ENCODE measurements at places on chromosomes 13 and 19.

- no peak for DNase-seq
Measured at GRCh38 chr13:27770809-27771208, 21.5 kb upstream of the GSX1 start.

DNA sequence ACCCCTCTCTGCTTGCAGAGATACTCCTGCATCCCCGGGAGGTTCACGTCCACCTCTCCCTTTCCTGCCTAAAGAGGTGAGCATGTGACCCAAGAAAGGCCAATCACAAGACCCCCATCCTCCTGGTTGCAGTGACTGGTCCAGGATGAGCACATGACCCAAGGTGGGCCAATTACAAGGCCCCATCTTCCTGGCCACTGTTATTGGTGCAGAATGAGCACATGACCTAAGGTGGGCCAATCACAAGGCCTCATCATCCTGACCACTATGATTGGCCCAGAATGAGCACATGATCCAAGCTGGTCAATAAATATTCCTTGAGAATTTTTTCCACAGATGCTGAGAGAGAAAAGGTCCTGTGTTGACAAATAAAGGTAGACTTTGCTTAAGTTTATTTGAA lies 350.7 kb downstream of the EFNB2 start:
- no peak for DNase-seq

DNA sequence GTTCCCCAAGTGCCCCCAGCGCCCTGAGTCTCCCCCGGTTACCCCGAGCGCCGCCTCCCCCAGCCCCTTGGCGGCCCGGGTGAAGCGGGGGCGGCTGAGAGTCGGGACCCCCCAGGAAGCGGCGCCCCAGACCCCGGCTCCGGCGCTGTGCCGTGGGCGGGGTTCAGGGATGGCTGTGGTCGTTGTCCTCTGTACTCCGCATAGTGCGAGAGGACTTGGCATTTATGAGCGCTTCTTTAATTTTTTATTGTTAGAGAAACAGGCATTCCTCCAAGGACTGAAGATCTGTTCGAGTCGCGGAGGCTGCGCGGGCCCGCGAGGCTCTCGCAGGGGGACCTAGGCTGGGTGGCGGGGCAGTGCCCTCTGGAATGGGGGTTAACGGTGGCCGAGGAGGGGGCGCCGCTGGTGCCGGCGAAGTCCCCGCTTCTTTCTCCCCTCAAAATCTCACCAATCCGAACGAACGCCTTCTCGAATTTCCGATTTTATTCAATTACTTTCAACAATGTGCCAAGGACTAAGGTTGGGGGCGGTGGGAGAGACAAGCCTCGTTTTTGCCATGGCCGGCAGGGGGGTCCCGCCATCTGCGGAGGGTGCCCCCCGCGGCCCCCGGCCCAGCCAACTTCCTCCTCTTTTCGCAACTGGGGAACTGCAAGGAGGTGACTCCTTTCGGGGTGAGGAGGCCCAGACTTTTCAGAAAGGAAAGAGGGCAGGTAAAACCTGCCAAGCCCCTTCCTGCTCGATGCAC lies 596 bp upstream of the GJB2 start:
- no peak for DNase-seq

GRCh38 chr13:64801768-64802167 lies 2428.4 kb downstream of the PCDH9 start:
- DNase-seq: no peak

DNA sequence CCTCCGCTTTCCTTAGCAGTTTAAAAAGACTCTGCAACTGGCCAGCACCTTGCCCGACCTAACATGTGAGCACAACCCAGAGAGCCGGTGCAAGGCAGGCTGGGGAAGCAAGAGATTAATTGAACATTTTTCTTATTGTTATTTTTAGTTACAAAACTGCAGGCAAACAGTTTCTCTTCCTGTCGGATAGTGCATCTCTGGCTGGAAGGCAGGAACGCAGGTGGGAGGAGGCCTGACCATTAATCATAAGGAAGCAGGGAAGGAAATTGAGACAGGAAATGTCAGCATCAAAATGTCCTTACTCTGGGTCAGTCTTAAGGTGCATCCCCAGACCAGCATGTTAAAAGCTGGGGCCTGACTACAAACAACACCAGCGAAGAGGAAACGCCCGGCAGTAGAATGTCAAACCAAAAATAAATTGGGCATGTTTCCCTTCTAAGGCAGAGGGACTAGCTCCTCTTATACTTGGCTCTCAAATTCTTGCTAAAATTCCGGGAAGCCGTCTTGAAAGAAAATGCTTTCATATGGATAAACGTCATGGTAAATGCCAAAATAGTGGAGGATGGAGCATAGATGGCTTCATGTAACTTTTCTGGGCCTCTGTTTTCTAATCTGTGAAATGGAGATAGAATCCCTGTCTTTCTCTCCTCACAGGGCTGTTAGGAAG lies 226.8 kb downstream of the RAP2A start:
- DNase-seq: no peak

DNA sequence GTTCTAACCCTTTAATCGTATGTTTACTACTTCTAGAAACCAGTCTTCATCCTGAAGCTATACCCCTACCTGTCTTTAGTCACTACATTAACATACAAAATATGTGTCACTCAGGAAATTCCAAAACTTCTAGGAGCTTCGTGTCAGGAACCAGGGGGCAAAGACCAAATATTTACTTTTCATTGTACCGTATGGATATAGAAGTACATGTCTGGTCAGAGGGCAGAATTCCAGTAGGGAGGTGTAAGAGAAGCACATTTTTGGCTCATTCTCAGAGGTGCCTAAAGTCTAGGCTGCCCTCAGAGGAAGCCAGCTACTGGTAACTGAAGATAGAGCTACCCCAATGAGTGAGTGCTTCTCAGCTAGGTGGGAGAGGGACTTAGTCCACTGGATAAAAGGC lies 320.7 kb downstream of the DIAPH3 start:
- DNase-seq: no peak

DNA sequence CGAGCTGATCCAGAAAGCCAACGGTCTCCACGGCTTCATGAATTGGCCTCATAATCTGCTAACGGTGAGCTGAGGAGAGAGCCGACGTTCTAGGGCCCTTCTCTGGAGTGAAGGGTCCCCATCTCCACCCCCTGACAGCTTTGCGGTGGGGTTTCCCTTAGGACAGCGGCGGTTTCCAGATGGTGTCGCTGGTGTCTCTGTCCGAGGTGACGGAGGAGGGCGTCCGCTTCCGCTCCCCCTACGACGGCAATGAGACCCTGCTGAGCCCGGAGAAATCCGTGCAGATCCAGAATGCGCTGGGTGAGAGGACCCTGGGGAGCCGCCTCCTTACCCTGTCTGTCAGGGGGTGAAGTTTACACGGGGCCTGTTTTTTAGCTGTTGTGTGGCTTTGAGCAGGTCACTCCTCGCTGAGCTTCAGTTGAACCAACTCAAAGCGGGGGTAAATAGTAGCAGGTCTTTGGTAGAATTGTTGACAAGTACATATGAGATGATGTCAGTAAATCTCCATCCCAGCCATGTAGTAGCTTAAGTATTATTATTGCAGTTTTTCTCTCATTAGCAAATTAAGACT lies 801 bp downstream of the QTRT1 start:
- no peak for DNase-seq

- no peak for DNase-seq
Measured at GRCh38 chr19:8392017-8392591, 1.9 kb downstream of the RAB11B start.

- DNase-seq: no peak
Measured at GRCh38 chr13:74256969-74257368, 122.8 kb upstream of the KLF12 start.

DNA sequence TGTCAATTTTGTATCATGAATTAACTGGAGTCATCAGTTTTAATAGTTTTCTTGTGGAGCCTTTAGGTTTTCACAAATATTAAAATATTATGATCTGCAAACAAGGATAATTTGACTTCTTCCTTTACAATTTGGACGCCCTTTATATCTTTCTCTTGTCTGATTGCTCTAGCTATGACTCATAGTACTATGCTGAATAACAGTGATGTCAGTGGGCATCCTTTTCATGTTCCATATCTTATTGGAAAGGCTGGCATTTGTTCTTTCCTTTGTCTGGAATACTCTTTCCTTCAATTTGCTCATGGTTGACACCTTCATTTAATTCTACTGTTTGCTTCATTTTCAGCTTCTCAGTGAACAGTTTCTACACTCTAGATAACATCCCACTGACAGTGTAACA lies 1129.3 kb downstream of the SLITRK5 start:
- no peak for DNase-seq

GRCh38 chr19:29384656-29385055 lies 141.1 kb upstream of the VSTM2B start:
- no peak for DNase-seq

- no peak for DNase-seq
Measured at GRCh38 chr13:101916108-101916774, 463.8 kb downstream of the ITGBL1 start.

- DNase-seq: no peak
Measured at GRCh38 chr13:41562083-41562482, 104.7 kb downstream of the RGCC start.

- no peak for DNase-seq
Measured at GRCh38 chr13:36356058-36356457, 9.9 kb upstream of the SPART start.

DNA sequence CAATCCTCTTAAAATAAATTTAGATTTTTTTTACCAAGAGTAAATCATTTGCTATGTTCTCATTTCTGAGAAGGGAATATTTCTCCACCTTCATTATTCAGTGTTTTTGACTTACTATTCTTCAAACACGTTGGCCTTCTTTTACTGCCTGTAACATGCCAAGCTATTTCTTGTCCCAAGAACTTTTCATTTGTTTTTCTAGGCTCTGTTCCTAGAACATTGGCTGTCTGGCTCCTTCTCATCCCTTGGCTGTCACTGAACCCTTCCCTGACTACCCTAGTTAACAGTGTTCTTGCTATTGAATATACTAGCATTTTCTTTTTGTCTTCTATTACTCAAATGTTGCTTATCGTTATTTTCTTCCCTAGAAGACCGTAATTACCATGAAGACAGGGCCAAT lies 248.1 kb downstream of the ITGBL1 start:
- DNase-seq: no peak

DNA sequence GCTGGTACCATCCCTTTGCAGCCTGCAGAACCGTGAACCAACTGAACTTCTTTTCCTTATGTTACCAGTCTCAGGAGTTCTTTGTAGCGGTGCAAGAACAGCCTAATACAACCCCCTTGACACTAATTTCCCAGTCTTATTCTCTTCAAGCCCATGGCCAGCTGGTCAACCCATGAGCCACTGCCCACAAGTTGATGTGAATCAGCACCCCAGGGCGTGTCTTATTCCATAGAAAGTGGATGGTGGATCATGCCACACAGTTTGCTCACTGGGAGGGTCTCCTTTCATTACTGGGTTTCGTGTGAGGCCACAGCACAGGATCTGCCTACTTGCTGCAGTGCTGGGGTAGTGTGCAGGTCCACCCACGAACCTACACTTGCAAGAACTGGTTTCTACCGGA lies 27.0 kb downstream of the TEX29 start:
- DNase-seq: no peak

DNA sequence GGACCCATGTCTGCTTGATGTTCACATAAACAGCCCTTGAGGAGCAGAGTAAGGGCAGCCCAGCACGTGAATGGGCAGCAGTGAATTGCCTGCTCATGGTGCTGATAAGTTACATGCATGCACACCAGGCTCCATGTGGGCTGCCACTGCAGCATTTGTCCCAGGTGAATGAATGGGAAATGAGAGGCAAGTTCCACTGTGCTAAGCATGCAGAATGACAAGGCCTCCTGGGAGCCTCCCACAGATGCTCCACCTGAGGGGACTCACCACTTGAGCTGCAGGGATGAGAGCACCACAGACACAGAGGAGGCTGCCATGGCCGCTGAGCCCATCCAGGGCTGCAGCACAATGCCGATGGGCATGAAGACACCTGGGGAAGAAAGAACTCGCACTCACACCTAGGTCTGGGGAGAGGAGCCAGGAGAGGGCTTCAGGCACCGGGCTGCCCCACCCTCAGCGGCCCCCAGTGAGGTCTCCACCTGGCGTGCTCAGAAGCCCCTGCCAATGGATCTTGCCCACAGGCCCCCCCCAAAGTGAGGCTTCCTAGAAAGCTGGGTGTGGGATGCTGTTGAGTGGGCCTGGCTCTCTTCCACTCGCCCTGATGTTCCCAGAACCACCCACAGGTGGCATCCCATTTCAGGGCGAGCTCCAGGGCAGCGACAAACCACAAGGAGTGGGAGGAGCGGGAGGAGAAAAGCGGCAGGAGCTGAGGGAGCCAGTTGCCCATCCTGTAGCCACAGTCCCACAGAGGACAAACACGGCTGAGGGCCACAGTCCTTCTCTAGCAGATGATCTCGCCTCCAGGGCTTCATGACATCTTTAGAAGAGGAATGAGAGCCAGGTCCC lies 73.8 kb downstream of the CCDC70 start:
- no peak for DNase-seq

DNA sequence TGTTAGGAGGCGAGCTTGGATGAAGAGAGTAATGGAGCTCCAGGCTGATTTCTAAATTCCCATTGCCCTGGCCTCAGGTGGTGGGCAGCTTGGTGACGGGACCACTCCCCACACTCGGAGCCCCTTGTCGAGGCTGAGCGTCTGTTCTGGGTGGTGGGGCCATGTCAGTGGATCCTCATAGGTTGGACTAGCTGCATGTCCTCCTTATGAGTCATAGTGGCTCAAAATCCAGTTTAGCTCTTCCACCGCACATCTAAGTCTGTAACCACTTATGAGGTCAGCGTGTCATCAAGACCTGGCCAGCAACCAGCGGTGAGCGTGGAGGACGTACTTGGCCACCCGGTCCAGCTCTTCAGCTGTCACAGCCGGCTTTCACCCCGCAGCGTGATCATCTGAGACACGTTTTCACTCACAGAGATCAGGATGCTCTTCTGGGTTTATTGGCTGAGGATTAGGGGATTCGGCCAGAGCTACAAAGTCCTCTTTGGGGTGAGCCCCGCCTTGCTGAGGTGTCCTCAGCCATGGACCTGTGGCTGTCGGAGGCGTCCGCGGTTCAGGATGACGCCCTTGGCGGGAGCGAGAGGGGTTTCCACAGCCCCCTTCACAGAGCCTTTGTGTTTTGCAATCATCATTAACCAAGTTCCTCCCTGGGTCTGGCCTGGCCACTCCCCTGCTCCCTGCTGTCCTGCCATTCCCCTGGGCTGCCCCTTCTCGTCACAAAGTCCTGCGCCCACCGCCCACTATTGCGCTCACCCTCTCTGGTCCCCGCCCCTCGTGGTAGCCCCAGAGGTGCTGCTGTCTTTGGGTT lies 41.9 kb downstream of the ADPRHL1 start:
- DNase-seq: no peak

- DNase-seq: no peak
Measured at GRCh38 chr13:85486663-85487062, 312.6 kb downstream of the SLITRK6 start.

DNA sequence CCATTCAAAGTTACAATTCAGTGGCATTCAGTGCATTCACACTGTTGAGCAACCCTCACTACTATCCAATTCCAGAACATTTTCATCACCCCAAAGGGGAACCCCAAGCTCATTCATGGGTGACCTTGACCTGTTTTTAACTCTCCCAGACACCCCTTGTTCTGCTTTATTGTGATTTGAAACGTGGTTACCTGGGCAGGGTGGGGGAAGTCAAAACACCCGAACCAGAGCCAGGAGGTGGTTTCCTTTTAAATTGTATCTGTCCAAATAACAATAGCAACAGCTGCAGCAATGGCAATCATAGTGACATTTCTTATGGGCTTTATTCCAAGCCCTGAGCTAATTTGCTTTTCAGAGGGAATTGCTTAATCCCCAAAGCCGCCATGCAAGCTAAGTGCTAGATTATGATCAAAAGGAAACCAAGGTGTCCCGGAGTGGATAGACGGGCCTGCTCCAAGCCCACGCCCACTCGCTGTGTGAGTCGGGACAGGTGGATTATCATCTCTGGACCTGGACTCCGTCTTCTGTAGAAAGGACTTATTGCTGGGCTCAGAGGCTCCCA lies 6.1 kb downstream of the PTGIR start:
- DNase-seq: no peak
